ENCODE measurements at places on chromosomes 5 and 9.

GRCh38 chr5:177107159-177107558, 20.4 kb downstream of the FGFR4 start:
- DNase-seq: no peak

- no peak for DNase-seq
These were observed 13.6 kb downstream of the ARHGAP26 start for GRCh38 chr5:142783601-142784341.

GRCh38 chr9:75051285-75051684, 23.2 kb upstream of the CARNMT1 start:
- DNase-seq: peak; percentile 63

DNA sequence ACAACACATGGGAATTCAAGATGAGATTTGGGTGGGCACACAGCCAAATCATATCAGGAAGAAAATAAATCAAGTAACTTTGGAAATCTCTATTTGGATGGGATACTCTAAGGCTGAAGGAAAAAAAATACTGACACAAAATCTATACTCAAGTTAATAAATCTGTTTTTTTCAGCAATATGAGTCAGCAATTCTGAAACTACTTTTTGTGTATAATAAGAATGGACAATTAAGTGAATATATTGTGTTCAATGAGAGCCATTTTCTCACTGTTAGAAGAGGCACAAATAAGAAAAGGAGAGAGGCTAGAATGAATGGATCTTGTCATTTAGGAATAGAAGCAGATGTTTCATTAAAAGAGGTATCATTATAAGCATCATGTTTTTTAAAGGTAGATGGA, 651.0 kb downstream of the TAF11L14 start:
- DNase-seq: no peak

DNA sequence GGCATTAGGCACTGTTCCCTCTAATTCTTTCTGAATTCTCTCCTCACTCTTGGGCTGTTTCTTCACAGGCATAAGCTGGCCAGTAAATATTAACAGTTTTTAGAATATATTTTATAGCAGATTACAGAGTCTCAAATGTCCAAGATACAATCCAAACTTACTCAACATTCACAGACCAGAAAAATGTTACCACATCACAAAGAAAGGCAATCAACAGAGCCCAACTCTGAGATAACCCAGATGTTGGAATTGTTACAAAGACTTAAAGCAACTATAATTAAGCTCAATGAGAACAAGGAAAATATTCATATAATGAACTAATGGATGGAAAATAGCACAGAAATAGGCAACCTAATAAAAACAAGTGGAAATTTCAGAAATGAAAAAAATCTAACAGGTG, 401.1 kb upstream of the RGMB start:
- DNase-seq: no peak

DNA sequence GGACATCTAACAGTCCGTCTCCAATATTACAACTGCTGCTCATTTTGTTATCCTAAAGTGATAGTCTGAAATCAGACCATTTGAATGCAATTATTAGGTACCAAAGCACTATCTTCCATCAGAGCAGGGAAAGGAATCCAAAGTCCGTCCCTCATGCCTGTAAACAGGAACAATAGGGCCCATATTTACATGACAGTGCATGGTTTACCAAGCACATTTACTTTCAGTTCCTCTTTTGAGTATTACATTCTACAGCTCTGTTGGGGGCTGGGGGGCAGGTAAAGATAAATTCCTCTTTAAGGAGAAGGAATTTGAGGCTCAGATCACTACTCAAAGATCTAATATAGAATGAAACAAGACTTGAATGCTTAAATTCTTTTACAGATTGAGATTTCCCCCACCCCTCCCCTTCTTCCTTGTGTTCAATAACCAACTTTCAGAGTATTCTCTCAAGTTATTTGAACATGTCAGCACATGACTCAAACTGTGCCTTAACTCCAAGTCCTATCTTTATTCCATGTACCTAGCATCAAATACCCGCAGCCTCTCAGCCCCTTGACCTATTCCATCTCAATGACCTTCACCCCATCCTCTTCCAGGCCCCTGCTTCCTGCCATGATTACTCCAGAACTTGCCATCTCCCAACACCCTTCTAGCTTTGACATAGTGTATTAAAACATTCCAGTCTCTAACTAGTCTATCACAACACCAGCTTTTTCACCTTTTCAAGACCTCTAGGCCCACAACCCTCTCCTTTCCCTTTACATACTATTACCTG, 71.0 kb downstream of the BRINP1 start:
- DNase-seq: peak; percentile 2

DNA sequence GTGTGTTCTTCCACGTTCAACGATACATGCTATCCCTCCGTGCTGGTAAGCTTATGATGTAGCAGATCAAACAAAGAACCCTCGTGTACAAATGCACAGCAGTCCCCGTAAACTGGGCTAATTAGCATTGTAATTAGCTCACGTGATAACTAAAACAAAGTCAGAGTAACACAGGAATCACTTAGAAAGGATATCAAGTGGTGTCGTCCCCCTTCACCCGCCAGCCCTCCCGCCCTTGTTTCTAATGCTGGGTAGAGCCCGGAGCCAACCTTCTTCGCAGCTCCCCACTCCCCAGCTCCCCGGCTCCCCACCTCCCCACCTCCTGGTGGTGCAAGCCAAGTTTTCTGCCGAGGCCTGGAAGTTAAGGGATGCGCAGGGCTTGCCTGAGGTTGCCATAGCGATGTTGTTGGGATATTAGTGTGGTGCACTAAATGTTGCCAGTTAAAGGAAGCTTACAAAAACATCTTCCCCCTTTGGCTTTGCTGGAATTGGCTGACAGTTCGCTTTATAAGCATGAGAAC, 357.9 kb upstream of the CCNH start:
- DNase-seq: no peak

GRCh38 chr5:67195406-67196275, 958 bp downstream of the CD180 start:
- DNase-seq: no peak

DNA sequence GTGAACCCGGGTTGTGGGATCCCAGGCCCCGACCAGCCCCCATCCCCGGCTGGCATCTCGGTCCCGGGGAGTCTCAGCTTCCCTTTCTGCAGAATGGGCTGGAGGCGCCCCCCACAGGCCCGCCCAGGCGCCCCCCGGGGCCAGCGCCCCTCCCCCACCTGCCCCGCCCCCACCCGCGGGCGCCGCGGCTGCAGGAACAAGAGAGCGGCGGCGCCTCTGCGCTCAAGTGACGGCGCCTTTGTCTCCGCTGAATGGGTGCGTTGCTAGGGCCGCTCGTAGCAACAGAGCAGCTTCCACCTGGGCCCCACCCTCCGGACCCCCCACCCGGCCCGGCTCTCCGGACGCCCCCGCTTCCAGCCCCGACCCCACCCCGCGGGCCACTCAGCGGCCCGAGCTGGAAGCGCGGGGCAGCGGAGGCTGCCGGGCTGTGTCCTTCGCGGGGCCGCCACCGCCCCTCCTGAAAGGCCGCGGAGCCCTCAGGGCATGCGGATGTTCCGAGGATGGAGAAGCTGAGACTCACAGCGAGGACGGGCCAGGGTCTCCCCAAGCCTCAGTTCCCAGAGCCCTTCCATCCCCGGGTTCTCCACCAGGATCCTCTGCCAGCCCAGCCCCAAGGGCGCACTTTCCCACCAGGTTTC, 27.5 kb downstream of the ADGRD2 start:
- DNase-seq: no peak

DNA sequence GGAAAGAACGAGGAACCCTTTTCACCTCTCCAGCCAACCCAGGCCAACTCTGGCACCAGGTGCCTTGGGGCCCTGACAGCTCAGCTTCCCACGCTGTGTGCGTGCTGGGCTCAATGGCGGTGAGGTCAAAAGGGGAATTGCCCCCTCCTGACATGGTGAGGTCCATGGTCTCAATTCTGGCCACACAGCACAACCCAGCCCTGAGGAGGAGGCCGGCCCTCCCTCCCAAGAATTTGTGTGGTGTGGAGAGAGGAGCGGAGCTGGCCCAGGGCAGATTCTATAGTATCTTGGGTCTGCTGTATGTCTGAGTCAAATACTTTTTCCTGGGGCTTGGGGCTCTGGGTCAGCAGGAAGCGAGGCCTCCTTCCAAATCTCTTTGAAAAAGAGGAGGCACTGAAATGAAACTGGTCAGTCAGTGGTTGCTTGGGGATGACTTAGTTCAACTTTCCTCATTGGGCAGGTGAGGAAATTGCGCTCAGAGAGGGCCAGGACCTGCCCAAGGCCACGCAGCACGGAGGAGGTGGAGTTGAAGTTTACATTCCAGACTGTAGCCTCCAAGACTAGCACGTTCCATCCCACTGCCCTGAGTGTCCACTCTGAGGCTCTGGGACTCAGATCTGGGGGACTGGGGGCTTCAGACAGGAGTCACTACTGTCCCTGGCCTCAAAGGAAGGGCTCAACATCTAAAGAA, 15.6 kb downstream of the COL27A1 start:
- DNase-seq: no peak

DNA sequence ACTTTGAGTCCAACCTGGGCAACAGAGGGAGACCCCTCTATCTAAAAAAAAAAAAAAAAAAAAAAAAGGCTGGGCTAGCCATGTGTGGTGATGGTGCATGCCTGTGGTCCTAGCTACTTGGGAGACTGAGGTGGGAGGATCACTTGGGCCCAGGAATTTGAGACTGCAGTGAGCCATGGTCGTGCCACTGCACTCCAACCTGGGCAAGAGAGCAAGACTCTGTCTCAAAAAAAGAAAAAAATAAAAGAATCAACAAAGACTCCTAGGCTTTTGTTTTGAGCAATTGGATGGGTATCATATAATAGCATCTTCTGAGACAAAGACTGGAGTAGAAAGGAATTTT, 481.7 kb upstream of the PAPPA start:
- no peak for DNase-seq

DNA sequence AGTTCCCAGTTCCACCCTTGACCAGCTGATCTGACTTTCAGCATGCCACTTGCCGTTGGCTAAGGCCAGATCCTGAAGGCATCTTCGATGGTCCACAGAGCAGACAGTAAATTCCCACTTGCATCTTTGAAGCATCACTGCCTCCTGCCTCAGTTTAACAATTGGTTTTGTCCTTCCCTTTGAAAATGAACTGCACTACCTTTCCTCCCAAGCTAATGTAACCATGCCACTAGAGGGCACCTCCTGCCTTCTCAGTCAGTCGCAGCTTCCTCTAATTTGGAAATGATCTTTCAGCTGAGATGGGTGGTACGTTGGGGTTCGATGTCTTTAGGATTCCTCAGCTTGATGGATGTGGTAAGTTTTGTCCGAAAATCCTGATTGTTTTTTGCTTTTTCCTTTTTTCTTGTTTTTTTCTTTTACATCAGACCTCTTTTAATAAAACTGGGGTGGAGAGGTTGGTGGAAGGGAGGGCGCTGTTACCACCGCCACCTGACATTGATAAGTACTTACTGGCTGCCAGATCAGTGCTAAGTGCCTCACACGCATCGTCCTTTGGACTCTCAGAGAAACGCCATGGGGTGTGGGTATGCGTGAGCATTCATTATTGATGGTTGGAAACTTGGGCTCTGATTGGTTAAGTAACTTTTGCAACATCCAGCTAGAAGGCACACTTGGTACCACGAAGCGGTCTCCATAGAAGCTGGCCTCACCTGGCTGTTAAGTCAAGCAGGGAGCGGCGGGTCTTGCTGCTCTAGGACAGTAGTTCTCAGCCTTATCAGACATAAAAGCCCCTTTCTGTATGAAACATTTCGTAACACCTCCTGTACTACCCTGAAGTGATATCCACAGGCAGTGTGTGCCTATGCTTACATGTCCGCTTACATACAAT, 16.9 kb downstream of the PTTG1 start:
- DNase-seq: peak; percentile 84

- no peak for DNase-seq
These were observed 829.0 kb downstream of the DNAH5 start for GRCh38 chr5:13115476-13115875.
